ENCODE measurements at places on chromosomes 5 and 9.

GRCh38 chr9:121206516-121207370 is 5.1 kb upstream of the RAB14 start:
- DNase-seq = no peak

- no peak for DNase-seq
Observed at GRCh38 chr9:5971740-5972139, 43.7 kb downstream of the RANBP6 start.

DNA sequence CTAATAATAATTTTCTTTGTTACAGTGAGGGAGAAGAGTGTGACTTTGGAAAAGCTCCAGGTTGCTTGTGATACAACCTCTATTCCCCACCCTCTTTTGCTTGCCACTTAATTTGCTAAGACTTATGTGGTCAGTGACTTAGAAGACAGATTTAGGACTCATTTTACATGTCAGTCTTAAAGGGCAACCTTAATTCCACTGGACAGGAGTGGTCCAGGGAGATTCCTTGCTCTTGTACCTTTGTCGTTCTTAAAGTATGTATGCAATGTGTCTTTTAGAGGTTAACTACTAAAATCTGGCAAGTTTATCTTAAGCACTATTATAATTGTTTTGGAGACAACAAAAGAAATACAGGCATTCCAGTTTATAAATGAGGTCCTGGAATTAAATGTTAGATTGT is 20.0 kb downstream of the SLC30A5 start:
- no peak for DNase-seq

DNA sequence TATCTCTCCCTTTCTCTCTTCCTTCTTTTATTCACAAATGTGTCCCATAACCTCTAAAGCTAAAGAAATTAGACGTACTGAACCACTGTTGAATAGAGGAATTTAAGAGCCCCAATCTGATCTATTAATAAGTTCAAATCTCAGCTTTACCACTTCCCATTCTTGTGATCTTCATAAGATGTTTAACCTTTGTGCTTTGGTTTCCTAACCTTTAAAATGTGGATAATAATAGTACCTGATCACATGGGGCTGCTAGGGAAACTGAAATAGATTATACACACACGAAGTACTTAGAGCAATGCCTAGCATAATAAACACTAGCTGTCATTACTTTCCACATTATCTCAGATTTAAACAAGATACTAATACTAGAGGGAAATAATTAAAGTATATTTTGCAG is 324.3 kb upstream of the SEMA6A start:
- no peak for DNase-seq

DNA sequence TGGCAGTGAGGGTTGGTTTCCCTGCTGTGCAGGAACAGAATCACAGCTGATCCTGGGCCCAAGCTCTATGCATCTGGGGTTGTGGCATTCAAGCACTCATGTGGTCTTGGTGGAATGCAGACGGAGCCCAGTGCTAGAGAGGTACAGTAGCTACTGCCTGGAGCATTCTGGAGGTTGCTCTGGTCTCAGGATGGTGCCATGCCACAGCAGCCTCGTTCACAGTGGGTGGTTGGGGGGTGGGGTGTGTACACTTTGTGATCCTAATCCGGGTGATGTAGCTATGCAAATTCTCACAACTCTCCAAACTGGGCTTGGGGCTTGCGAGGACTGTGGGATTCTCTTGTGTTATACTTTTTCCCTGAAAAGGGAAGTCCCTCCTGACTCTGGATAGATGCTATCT is 45.2 kb downstream of the FGD3 start:
- no peak for DNase-seq

- no peak for DNase-seq
Observed at GRCh38 chr5:87061046-87061445, 206.6 kb upstream of the RASA1 start.

DNA sequence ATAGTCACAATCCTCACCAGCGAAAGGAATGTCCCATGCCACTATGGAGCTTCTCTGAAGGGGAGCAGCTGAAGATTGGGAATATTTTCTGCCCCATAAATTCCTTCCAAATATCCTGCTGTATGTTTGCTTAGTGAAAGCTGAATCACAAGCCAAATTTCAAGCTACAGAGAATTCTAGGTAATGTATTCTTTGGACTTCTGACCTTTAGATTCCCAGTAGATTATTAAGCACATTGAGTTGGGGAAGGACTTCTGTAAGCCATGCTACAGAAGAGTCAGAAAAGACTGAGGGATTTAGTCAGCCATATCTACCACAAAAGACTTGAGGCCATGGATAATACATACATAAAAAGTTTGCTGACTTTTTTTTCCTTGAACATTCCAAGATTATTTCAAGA is 1342.0 kb upstream of the NUDT12 start:
- no peak for DNase-seq

- DNase-seq = no peak
Observed at GRCh38 chr5:35308421-35308820, 78.1 kb upstream of the PRLR start.

GRCh38 chr5:62432621-62433064 is 20.1 kb downstream of the IPO11 start:
- no peak for DNase-seq

GRCh38 chr9:127330501-127330900 is 65.9 kb downstream of the GARNL3 start:
- no peak for DNase-seq

DNA sequence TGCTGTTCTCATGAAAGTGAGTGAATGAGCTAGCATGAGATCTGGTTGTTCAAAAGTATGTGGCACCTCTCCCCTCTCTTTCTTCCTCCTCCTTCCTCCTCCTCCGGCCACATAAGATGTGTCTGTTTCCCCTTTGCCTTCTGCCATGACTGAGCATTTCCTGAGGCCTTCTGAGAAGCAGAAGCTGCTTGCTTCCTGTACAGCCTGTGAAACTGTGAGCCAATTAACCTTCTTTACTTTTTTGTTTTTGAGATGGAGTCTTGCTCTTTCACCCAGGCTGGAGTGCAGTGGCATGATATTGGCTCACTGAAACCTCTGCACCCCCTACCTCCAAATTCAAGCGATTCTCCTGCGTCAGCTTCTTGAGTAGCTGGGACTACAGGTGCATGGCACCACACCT is 6.1 kb downstream of the S100Z start:
- no peak for DNase-seq

DNA sequence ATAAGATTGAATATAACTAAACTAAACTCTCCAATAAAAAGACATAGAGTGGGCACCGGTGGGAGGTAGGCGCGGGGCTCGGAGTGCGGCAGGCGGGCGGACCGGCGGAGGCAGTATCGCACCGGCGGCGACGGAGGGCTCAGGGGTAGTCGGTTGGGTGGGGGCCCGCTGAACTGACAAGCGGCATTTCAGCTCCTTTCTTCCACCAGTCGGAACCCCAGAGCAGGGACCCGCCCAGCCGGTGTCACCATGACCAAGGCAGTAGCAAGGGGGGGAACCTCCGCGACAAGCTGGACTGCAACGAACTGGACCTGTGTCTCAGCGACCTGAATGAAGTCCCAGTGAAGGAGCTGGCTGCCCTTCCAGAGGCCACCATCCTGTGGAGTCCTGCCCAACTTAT is 156.7 kb downstream of the HINT1 start:
- DNase-seq = no peak

DNA sequence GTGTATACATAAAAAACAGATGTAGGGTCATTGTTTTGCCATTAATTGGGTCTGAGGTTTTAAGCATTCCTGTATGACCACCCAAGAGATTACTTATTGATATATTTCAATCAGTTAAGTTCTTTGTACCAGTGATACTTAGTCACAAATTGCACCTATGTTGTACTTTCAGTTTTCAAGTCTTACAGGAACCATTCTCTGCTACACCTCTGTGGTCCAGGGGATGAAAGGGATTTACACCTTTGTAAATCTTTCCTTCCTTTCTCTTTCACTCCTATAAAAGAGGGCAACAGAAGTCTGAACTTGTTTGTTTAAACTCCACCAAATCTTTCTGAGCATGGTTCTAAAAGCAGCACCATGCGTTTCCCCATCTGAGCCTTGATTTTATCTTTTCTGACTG is 86.1 kb downstream of the DEPDC1B start:
- no peak for DNase-seq

- no peak for DNase-seq
Observed at GRCh38 chr9:121984726-121985402, 108.2 kb downstream of the TTLL11 start.

DNA sequence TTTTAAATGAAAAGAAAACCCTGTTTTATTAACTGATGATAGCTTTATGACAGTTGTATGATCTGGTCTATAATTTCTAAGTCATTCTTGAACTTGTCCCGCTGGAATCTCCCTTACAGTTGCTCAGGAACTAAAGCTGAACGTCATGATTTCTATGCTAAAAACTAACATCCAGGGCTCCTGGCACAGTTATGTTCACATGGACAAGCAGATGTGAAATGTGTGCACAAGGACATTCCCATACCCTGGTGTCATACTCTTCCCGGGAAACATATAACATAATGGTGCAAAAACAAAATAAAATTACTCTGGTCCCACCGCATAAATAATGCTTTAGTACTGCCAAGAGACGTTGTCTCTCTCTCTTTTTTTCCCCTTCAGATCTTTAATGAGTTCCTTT is 134.9 kb downstream of the PRDM6 start:
- no peak for DNase-seq

DNA sequence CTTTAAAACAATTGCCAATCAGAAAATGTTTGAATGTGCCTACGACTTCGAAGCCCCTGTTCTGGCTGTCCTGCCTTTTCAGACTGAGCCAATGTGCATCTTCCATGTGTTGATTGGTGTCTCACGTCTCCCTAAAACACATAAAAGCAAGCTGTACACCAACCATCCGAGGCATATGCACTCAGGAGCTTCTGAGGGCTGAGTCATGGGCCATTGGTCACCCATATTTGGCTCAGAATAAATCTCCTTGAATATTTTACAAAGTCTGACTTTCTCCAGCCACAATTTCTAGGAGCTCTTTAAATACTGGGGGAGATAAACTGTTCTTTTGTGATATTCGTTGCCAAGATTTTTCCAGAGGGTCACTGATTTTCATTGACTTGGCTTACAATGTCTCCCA is 53.9 kb downstream of the C9orf57 start:
- no peak for DNase-seq

DNA sequence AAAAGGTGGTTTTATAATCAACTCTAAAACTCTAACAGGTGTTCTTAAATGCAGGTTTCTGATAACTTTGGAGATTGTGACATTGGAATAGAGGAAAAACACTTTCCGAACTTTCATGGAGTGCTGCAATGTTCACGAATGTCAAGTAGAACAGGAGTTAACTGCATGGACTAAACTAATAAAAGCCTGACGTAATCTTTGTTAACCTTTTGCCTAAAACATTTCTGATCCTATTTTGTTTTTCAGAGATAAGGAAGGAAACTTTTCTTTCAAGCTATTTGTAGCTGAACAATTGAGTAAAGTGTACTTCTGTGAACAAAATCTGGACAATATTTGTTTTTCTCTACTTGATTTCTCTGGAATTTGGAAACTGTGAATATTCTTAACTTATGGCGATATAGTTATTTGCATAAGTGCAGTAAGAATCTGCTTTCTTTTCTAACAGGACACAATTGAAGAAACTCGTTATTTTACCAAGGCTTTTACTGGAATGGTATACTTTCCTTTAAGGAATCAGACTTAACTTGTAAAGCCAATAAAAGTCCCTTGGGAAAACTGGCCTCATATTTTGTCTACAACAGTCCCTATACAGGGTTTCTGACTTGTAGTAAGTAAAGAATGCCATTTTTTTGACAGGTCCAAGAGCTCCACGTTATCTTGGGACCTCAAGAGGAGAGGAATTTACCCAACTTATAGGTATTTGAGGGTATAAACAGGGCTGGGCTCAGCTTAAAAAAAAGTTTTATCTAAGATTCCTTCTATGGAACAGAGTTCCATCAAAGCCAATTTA is 154.7 kb downstream of the NXNL2 start:
- DNase-seq = no peak

GRCh38 chr5:124908581-124909451 is 162.4 kb upstream of the ZNF608 start:
- DNase-seq = no peak

- no peak for DNase-seq
Observed at GRCh38 chr9:134385915-134386314, 59.7 kb downstream of the RXRA start.

- DNase-seq = no peak
Observed at GRCh38 chr5:164358531-164359259, 853.3 kb downstream of the MAT2B start.

DNA sequence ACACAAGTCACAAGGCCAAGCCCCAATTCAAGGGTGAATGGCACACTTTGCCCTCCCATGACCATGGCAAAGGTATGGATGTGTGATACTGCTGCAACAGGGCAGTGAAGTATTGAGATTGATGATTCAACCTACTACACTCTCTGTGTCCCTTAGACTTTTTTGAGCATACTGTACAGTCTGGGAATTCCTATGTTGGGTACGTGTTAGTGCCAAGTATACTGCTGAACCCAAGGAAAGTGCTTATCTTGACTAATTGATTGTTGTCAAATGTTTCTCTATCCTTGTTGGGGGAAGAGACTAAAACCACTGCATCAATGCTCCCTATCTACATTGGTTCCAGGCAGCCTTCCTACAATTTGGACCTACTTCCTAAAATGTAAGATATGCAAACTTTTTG is 93.7 kb downstream of the NDFIP1 start:
- no peak for DNase-seq

DNA sequence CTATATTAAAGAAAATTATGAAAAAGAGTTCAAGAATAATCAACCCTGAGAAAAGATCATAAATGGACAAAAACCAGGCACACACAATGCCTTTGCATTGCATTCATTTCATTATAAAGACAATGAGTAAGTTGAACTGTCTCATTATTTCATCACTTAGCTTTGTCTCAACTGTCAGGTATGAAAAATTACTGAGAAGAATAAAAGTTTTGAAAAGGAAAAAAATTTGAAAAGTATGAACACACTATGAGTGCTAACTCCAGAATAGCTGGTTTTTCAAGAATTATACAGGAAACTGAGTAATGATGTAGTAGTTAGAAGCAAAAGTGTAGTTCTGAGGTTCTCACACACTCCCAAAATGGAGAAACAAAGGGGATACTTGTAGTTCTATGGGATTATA is 16.3 kb upstream of the ANXA1 start:
- no peak for DNase-seq

DNA sequence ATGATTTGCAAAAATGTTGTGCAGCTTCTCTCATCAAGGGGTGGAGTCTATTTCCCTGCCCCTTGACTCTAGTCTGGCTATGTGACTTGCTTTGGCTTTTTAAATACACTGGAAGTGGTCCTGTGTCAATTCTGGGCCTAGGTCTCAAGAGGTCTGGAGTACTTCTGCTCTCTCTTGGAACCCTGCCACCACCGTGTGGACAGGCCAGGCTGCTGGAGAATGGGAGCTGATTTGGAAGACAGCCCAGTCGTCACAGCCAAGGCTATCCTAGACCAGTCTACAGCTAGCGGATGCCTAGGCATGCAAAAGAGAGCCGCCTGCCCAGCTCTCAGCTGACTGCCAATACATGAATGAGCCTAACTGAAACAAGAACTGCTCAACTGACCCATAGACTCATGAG is 56.7 kb upstream of the CLINT1 start:
- DNase-seq = no peak

GRCh38 chr5:369151-369868 is 47.8 kb downstream of the AHRR start:
- DNase-seq = no peak
